ENCODE measurements at places on chromosomes 11 and 22. TPM values are rescaled to one million over a fixed set of nuclear protein-coding genes. Genes with fewer than 3 reads are reported as not detected.

GRCh38 chr11:45105984-45106375 is 40.5 kb upstream of the PRDM11 start:
- no peak for DNase-seq

The ZP1 gene
- not detected for total RNA-seq

DNA sequence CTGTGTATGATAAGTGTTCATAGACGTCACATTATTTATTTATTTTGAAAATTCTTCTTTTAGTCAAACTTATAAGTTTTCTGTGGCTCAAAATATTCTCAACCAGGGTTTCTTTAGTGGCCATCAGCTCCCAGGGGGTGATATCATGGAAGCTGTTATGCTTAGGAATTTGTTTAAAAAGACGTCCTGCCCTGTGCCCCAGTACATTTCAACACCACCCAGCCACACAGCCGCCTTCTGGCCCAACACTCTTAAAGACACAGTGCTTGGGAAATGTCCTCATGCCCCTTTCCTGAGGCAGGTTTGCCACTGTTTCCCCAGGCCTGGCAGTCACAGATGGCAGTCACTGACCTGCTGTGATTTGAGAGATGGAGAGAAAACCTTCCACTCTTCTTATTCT is 19.9 kb downstream of the TSKU start:
- no peak for DNase-seq

- no peak for DNase-seq
Observed at GRCh38 chr22:24179478-24180210, 1.6 kb upstream of the SUSD2 start.

The ADAMTS15 gene
- total RNA-seq, result 39.9 TPM

The EIF4G2 gene
- 2,422 TPM for total RNA-seq

The KRTAP5-8 gene
- total RNA-seq, result not detected

- no peak for DNase-seq
Observed at GRCh38 chr11:72758690-72759389, 6.6 kb upstream of the ARAP1 start.

- no peak for DNase-seq
Observed at GRCh38 chr11:113255096-113255495, 59.3 kb upstream of the TTC12 start.

GRCh38 chr22:31350410-31350863 is 4.3 kb upstream of the PATZ1 start:
- DNase-seq, result no peak

DNA sequence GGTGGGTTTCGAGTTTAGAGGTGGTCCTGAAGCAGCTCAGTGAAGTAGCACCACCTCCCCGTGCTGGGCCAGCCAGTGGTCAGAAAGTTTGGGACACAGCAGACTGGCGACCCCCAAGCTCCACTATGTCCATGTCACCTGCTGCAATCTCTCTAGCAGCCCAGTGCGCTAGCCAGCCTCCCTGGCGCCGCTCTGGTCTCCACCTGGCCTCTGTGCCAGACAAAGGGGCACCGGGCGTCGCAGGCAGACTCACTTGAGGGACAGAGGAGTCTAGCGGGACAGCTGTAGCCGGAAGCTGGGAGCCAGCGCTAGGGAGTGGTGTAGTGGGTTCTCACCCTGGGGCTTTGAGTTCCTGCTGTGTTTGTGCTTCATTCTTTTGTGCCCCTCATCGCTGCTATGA is 25.5 kb downstream of the MYBPC3 start:
- DNase-seq, result no peak

GRCh38 chr11:120817158-120817557 is 206.7 kb upstream of the TBCEL start:
- no peak for DNase-seq
